CD4-positive, alpha-beta T cell treated with Interleukin-15 for 1 hour (primary cell): ENCODE measurements at places on chromosomes 6 and 20.

DNA sequence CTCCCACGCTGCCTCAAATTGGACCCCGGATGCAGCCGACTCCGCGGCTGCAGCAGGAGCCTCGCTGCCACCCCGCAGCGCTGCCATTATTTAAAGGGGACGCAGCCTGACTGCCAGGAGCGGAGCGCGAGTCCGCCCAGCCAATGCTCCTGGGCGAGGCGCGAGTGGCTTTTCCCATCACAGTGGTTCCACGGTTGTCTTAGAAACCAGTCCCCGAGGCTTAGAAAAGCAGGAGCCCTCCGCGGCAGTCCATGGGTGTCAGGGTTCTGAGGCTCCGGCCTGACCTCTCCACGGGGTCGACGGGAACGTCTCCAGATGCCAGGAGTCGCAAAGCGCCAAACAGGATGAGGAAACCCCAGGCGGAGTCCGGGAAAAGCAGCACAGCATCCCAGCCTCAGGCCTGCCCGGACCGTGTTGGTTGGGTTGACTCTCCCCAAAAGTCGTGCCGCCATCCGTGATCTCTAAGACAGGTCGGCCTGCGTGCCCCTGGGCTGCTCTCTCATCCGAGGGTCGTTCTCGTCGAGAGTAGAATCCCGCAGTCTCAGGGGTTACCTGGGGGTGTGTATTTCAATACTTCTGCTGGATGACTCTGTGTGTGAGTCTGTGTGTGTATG is 975.8 kb upstream of the DEFB115 start:
- no peak for DNase-seq

GRCh38 chr20:58752565-58752964 is 60.0 kb downstream of the NPEPL1 start:
- no peak for DNase-seq

DNA sequence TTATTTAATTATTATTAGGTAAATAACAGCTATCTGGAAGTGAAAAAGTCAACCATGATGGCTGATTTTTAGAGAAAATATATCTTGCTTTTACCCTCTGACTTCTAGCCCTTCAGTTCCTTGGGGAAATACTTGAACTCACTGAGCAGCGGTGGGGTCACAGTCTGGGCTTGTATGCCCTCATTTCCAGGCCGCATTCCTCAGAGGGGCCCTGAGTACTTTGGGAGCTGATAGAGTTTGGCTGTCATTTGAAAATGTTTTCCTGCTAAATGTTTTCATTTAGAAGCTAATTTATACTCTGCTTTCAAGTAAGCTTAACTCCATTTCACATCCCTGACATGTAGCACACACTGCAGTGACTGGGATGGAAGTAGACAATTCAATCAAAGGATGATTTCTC is 1028.5 kb downstream of the KIF16B start:
- DNase-seq, result no peak

GRCh38 chr6:56683882-56684281 is 41.2 kb upstream of the DST start:
- no peak for DNase-seq

DNA sequence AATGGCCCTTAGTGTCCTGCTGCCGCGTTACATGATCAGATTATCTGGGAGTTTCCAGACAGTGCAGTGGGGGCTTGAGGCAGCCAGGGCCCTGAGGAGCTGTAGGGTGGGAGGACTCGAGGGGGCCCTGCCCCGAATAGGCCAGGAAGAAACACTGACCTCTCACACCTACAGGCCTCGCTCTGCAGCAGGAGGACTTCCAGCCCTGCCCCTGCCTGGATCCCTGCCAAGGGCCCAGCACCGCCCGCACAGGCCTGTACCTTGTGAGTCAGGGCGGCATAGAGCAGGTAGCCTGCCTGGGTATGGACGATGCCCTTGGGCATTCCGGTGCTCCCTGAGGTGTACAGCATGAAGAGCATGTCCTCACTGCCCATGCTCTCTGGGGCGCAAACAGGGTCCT is 30.1 kb upstream of the APMAP start:
- peak; percentile 4 for DNase-seq
